ENCODE measurements at places on chromosomes 11 and 22. TPM values are rescaled to one million over a fixed set of nuclear protein-coding genes. Genes with fewer than 3 reads are reported as not detected.

TRABD gene
- total RNA-seq, result 48.5 TPM

PGA3 gene
- total RNA-seq, result 13,873 TPM

DMC1 gene
- total RNA-seq, result not detected

KCNQ1 gene
- 155 TPM for total RNA-seq

GAS2 gene
- total RNA-seq, result 3.5 TPM

C22orf15 gene
- not detected for total RNA-seq

SMIM35 gene
- total RNA-seq, result not detected

NAALADL1 gene
- total RNA-seq, result 5.1 TPM

CSNK1E gene
- total RNA-seq, result 135 TPM

SCN3B gene
- total RNA-seq, result not detected

KMT5B gene
- total RNA-seq, result 29.5 TPM

NXPE1 gene
- total RNA-seq, result not detected

CNIH2 gene
- not detected for total RNA-seq

PTPRCAP gene
- total RNA-seq, result 3.5 TPM

RAB39A gene
- not detected for total RNA-seq

SLC25A45 gene
- total RNA-seq, result 101 TPM

MLC1 gene
- total RNA-seq, result not detected

RTN3 gene
- total RNA-seq, result 43.1 TPM

SCGB1D2 gene
- not detected for total RNA-seq

RBMXL2 gene
- not detected for total RNA-seq

PHLDB1 gene
- total RNA-seq, result 34.4 TPM

CTSC gene
- 112 TPM for total RNA-seq

GSTP1 gene
- total RNA-seq, result 726 TPM

ROBO4 gene
- total RNA-seq, result 49.6 TPM

MOGAT2 gene
- not detected for total RNA-seq

CHADL gene
- total RNA-seq, result 1.4 TPM

MUC2 gene
- total RNA-seq, result 1,040 TPM

TMEM191C gene
- total RNA-seq, result 69.2 TPM

ESAM gene
- total RNA-seq, result 7.0 TPM

ENTHD1 gene
- not detected for total RNA-seq

GRIK4 gene
- not detected for total RNA-seq

FBLN1 gene
- total RNA-seq, result 210 TPM

OR51B5 gene
- total RNA-seq, result 1.2 TPM

LMNTD2 gene
- total RNA-seq, result 92.7 TPM

OR51E2 gene
- total RNA-seq, result 26.1 TPM

NUCB2 gene
- total RNA-seq, result 42.2 TPM

HEPHL1 gene
- total RNA-seq, result not detected

GRK3 gene
- 27.4 TPM for total RNA-seq

PRR14L gene
- total RNA-seq, result 193 TPM

NCAM1 gene
- total RNA-seq, result 84.8 TPM

TMEM179B gene
- not detected for total RNA-seq

OR52A1 gene
- not detected for total RNA-seq

GRK2 gene
- 131 TPM for total RNA-seq

ISX gene
- total RNA-seq, result not detected

OR51B2 gene
- not detected for total RNA-seq

ELMOD1 gene
- total RNA-seq, result 1.1 TPM

RIN1 gene
- 7.1 TPM for total RNA-seq

GAL3ST1 gene
- total RNA-seq, result 3.5 TPM

OR52I1 gene
- total RNA-seq, result not detected

C1QTNF5 gene
- total RNA-seq, result 11.4 TPM

MUC5AC gene
- total RNA-seq, result 830 TPM

All from stomach (tissue), 19 donors.